Colonic mucosa (tissue), 4 donors: ENCODE measurements at places on chromosomes 12 and 14.

DNA sequence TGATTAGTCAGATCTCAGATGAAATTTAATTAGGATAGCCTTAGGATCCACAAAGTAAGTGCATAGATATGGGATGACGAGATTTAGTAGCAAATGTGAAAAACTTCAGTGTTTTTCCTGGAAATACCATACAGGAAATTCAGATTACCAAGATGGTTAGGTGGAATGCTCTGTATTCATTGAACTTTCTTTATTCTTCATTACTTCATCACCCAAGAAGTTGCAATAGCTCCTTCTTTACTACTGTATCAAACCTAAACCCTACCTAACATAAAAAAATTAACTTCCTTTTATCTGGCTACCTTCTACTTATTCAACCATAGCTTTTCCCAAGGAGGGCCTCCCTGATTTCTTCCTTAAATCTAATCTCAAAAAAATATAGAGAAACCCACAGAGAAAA, 100.4 kb downstream of the TTC6 start:
- no peak for DNase-seq

DNA sequence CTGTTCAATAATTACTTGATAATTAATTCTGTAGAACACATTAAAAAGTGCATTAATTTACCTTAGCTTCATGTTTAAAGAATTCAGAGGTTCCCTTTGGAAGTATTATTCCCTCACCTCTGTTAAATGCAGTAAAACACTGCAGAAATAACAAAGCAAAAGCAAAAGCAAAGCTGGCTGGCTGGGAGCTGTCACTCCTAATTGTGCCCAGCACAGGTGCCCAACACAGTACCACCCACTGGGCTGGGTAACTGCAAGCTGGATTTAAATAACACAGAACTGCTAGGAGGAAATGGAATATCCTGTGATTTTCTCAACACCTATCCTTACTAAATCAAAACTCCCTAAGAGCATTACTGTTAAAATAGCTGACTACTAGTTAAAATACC, 72.6 kb downstream of the SLC2A13 start:
- DNase-seq = peak; percentile 43

DNA sequence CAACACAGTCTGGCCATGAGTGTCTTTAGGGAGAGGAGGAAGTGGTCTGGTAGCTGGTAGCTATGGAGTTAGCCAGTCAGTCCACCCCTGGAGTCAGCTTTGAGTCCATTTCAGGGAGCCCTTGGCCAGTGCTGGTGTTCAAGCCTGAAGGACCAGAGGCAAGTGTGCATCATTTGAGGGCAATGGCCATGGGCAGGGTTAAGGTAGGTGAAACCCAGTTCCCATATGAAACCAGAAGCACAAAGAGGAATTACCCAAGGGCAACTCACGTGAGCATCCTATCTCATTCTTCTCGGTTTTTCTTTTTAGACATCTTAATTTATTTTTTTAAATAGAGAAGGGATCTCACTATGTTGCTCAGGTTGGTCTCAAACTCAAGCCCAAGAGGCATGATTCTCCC, 61.3 kb upstream of the ACTN1 start:
- no peak for DNase-seq

DNA sequence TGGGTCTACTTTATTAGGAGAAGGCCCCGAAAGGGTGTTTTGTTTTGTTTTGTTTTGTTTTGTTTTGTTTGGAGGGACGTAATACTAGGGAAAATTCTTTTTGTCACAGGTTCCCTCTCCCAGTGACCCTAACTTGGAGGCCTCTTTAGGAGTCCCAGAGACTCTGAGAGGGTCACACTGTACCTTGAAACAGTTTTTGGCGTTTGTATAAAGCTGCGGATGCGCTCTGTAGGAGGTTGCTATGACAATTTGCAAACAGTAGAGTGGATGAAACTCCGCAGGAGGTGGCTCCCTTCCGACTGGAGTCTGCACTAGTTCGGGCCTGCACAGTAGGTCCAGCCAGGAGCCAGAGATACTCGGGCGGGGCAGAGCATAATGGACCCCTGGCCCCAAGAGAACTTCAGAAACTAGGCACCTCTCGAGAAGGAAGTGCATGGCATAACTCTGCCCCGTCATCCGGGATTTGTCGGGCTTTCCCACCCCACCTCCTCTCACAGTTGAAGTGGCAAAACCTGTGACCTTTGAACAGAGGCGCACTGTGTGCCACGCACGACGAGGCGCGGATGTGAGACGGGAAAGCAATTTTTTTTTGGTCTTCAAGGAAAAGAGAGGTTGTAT, 1.3 kb upstream of the DYRK2 start:
- DNase-seq = peak; percentile 76

- no peak for DNase-seq
Observed at GRCh38 chr14:103597623-103598377, 31.2 kb upstream of the KLC1 start.
